HepG2 (cell line): ENCODE measurements at places on chromosomes 5 and 9. TPM values are rescaled to one million over a fixed set of nuclear protein-coding genes. Genes with fewer than 3 reads are reported as not detected.

- no peak overlapping the region for H3K27ac ChIP-seq
- no peaks in the 10 kb centered on the region for H3K36me3 ChIP-seq
- H3K4me1 ChIP-seq = no peaks in the 10 kb centered on the region
- DNase-seq = no peak
Measured at GRCh38 chr9:126639318-126640000, 25.7 kb downstream of the LMX1B start.

DNA sequence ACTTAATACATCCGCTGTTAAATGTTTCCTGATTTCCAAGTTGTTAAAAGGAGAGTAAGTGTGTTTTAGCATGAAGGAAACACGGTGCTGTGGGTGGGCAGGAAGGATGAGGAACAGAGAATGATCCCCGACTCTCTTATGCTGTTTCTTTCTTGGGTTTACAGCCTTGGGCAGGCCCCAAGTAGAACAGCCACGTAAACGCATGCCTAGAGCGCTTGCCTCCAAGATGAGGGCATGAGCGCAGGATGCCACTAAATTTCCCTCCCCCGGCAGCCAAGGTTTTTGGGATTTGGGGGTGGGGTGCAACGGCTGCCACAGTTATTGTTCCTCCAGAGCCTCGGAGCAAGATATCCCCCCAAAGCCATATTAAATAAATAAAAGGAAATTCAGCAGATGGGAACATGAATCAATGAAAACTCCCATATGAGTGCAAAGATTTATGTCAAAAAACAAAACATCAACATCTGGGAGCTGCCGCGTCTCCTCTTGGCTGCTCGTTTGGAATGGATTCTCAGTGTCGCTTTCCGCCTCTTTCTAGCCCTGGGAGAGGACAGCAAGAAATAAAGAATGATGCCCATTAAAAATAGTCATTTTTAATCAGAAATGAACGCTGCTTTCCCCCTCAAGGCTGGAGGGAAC is 10.0 kb upstream of the DELE1 start:
- H3K27me3 ChIP-seq = no peaks in the 10 kb centered on the region
- H3K4me3 ChIP-seq = peak overlapping the region; percentile 22
- no peaks in the 10 kb centered on the region for H3K36me3 ChIP-seq
- no peak for DNase-seq
- no peak overlapping the region for H3K27ac ChIP-seq
- H3K4me1 ChIP-seq = peaks cover 13% of the 10 kb centered on the region

- no peak overlapping the region for H3K27ac ChIP-seq
- no peak for DNase-seq
- H3K4me1 ChIP-seq = peaks cover 11% of the 10 kb centered on the region
- no peaks in the 10 kb centered on the region for H3K27me3 ChIP-seq
- H3K36me3 ChIP-seq = no peaks in the 10 kb centered on the region
Measured at GRCh38 chr9:131986576-131986975, 93.1 kb downstream of the MED27 start.

DNA sequence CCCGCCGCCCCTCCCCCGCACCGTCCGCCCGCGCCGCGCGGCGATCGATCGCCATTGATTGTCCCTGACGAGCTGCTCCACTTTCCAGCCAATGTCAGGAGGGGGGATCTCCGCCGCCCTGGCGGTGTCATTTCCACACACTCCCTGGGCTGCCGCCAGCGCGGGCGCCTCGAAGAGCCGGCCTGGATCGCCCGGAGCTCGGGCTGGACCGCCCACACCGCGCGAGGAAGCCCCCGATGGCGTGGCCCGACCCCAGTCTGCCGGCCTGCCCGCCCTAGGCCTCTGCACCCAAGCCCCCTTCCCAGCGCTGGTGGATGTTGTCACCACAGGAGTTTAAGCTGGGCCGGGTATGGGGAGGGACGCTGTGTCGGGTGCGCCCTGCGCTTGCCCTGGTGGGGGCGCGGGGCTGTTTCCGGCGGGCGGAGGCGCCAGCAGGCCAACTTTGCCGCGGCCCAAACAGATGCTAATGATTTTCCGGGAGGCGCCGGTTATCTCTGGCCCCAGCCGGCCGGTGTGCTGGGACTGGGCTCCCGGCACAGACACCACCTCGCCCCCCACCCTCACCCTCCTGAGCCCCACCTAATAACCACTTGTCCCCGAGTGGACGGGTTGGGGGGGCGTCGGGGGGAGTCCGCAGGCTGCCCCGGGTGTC is 10.6 kb upstream of the CXXC5 start:
- peak; percentile 78 for DNase-seq
- H3K27me3 ChIP-seq = no peaks in the 10 kb centered on the region
- H3K4me3 ChIP-seq = peak overlapping the region; percentile 61; the same call in 1 of the 2 replicates
- H3K4me1 ChIP-seq = peaks cover 85% of the 10 kb centered on the region

DNA sequence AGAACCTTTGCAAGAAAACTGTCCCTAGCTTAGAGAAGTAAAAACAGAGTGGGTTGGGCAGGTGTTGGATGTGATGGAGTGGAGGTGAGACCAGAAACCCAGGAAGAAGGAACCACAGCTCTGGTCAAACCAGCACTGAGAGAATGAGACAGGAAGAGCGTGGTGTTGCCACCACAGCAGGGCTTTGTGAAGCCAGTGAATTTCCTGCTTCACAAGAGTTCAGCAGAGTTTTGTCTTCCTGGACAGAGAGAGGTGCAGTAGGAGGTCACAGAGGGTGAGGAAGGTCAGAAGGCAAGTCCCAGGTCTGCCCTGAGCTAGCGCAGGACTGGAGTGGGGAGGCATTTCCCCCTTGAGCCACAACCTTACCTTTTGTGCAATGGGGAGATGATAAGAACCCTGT is 2306.2 kb upstream of the ACO1 start:
- H3K36me3 ChIP-seq = no peaks in the 10 kb centered on the region
- no peaks in the 10 kb centered on the region for H3K4me1 ChIP-seq
- H3K4me3 ChIP-seq = no peak overlapping the region
- no peaks in the 10 kb centered on the region for H3K27me3 ChIP-seq
- H3K27ac ChIP-seq = no peak overlapping the region

DNA sequence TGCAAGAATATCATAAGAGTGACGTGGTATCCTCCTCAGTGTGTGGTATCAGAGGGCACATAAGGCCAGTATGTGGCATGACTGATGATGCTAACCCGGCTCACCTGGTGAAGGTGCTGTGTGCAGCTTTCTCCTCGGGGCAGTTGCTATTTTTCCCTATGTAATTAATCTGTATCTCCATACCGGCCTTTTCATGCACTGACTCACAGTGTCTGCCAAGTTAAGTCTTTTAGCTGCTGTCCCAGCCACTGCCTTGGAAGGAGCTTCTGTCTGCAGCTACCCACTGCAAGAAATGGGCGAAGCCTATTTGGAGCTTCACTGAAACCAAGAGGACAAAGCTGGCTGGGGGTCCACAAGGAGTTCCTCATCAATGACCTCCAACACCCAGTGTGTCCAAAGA is 46.0 kb downstream of the NXNL2 start:
- 0 out of 2 replicates have a peak, but pooled peaks cover 2% of the 10 kb centered on the region for H3K27me3 ChIP-seq
- no peaks in the 10 kb centered on the region for H3K4me1 ChIP-seq
- H3K27ac ChIP-seq = no peak overlapping the region
- no peaks in the 10 kb centered on the region for H3K36me3 ChIP-seq
- H3K4me3 ChIP-seq = no peak overlapping the region
- no peak for DNase-seq

DNA sequence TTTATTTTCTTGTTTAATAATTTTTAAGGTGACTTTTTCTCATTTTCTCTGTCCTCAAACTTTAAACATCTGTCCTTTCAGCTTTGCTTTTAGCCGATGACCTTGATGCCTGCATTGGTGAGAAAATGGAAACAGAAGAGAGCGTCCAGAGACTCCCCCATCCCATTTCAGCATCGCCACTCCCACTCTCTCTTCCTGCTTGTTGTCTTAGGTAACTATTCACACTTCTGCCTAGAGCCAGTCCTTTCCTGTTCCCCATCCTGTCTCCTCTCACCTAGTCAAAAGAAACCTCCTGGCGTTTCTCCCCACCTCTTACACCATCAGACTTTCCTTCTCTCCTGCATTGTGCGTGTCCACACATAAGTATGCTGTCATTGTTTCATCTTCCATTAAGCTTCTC is 124.6 kb downstream of the MAST4 start:
- H3K4me1 ChIP-seq = no peaks in the 10 kb centered on the region
- H3K27me3 ChIP-seq = peaks cover 2% of the 10 kb centered on the region
- H3K4me3 ChIP-seq = no peak overlapping the region
- no peak for DNase-seq

DNA sequence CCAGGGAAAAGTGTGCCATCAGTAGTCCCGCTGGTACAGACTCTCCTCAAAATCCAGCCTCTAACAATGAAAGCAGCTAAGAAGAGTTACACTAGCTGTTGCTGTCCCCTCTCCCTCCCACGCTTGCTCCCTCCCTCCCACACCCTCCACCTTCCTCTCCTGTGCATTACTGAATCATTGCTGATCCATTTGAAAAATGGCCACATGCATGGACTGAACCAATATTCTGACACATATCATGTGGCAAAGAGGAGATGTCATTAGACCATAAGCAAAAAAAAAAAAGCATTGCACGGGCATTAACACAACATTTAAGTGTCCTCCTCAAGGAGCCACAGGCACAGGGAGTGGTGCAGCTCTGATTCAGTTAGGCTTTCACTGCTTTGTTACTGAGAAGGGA is 37.9 kb downstream of the LHFPL2 start:
- DNase-seq = no peak
- H3K27ac ChIP-seq = no peak overlapping the region
- H3K4me1 ChIP-seq = peaks cover 82% of the 10 kb centered on the region
- peaks cover 2% of the 10 kb centered on the region; the same call in 1 of the 2 replicates for H3K36me3 ChIP-seq
- no peaks in the 10 kb centered on the region for H3K27me3 ChIP-seq

GLRA1 gene
- total RNA-seq = not detected in 2 replicates

DNA sequence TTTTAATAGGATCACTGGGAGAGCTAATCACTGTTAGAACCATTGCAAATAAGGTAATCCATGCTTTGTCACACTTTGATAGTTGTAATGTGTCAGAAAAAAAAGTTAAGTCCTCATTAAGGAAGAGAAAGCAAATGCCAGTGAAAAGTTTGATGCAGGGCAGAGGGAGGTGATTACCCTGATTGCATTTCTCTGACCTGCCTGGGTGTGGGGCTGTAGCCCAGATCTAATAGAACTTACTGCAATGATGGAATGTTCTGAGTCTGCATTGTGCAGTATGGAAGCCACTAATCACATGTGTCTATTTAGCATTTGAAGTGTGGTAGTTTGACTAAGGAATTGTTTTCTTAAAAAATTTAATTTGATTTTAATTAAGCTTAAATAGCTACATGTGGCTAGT is 202.7 kb downstream of the ATP10B start:
- DNase-seq = peak; percentile 5
- H3K4me1 ChIP-seq = no peaks in the 10 kb centered on the region

MCC gene
- total RNA-seq = 2.4 and 3.0 TPM in 2 replicates

GRCh38 chr9:81076131-81076530 is 613.2 kb downstream of the TLE1 start:
- no peak for DNase-seq
- H3K27me3 ChIP-seq = no peaks in the 10 kb centered on the region
- no peak overlapping the region for H3K27ac ChIP-seq

DNA sequence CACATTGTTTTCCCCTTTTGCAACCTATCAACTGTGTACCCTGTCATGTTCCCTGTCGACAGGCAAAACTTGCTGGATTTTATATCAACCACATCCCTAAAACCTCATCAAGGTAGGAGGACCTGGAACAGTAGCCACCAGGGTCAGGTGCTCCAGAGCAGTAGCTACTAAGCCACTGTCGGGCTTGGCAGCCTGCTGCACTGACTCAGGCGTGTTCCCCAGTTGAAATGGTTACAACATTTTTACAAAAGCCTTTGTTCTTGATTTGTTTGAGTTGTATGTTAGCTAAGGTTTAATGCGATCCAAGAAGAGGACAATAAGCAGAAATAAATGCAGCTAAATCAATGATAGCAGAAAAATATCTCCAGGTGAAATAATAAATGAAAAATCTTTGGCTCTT is 407.4 kb upstream of the TLE4 start:
- H3K4me3 ChIP-seq = no peak overlapping the region
- no peak for DNase-seq
- H3K27me3 ChIP-seq = no peaks in the 10 kb centered on the region
- H3K4me1 ChIP-seq = no peaks in the 10 kb centered on the region

DNA sequence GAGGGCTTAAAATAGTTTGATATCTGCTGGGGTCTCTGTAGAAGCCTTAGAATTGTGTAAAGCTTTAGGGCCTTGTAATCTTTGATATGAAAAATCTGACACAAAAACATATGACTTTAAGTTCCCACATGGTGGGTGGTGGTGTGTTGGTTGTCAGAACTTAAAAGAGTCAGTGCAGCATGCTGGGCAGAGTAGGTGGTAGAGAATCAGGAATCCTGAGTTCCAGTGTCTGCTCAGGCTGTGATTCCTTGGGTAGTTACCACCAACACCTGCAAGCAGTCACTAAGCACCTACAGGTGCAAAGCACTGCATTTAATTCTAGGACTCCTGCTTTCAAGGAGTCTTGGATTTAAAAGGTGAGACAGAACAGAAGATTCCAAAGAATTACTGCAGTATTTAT is 144.6 kb downstream of the ACER2 start:
- no peaks in the 10 kb centered on the region for H3K27me3 ChIP-seq
- H3K27ac ChIP-seq = no peak overlapping the region
- no peaks in the 10 kb centered on the region for H3K4me1 ChIP-seq
- DNase-seq = no peak
- no peaks in the 10 kb centered on the region for H3K36me3 ChIP-seq

GRCh38 chr5:128490761-128491160 is 47.3 kb downstream of the FBN2 start:
- H3K4me3 ChIP-seq = no peak overlapping the region
- no peaks in the 10 kb centered on the region for H3K36me3 ChIP-seq
- H3K4me1 ChIP-seq = no peaks in the 10 kb centered on the region
- no peaks in the 10 kb centered on the region for H3K27me3 ChIP-seq

- H3K27me3 ChIP-seq = no peaks in the 10 kb centered on the region
- peaks cover 35% of the 10 kb centered on the region for H3K4me1 ChIP-seq
- H3K27ac ChIP-seq = no peak overlapping the region
- no peaks in the 10 kb centered on the region for H3K36me3 ChIP-seq
Measured at GRCh38 chr9:34684145-34684544, 6.9 kb downstream of the CCL19 start.

GRCh38 chr9:2638871-2639673 is 17.5 kb downstream of the VLDLR start:
- H3K27me3 ChIP-seq = no peaks in the 10 kb centered on the region
- no peak for DNase-seq
- H3K27ac ChIP-seq = no peak overlapping the region
- H3K36me3 ChIP-seq = peaks cover 14% of the 10 kb centered on the region; the same call in 2 of the 3 replicates
- H3K4me3 ChIP-seq = no peak overlapping the region
- H3K4me1 ChIP-seq = peaks cover 19% of the 10 kb centered on the region

COL27A1 gene
- total RNA-seq = 13.1 and 71.3 TPM in 2 replicates

GRCh38 chr9:83520292-83520691 is 17.9 kb downstream of the FRMD3 start:
- no peak overlapping the region for H3K4me3 ChIP-seq
- peaks cover 32% of the 10 kb centered on the region for H3K4me1 ChIP-seq
- no peaks in the 10 kb centered on the region for H3K27me3 ChIP-seq
- H3K36me3 ChIP-seq = no peaks in the 10 kb centered on the region
- no peak overlapping the region for H3K27ac ChIP-seq
